Dorsolateral prefrontal cortex (tissue), 122 donors: ENCODE measurements at places on chromosomes 12 and 14. TPM values are rescaled to one million over a fixed set of nuclear protein-coding genes. Genes with fewer than 3 reads are reported as not detected.

- no peak for DNase-seq
These were observed 8.3 kb upstream of the RTL1 start for GRCh38 chr14:100911665-100912316.

DNA sequence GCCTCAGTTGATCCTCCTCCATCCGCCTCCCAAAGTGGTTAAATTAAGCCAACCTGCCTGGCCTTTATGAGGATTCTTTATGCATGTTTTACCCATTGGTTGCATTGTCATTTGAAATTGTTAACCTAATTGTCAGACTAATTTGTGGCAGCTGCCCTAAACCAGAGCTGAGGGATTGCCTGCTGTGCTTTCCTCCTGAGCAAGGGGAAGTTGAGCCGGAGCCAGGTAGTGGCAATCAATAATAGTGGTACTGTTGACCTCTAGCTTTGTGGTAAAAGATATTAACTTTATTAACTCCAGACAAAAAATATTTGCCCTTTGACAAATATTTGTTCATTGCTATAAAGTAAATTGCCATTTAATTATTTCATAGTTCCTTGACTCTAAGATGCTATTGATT lies 5.6 kb upstream of the HEBP1 start:
- no peak for DNase-seq

GRCh38 chr14:55807881-55808379 lies 227.9 kb downstream of the KTN1 start:
- no peak for DNase-seq

Gene DAO
- total RNA-seq, result not detected

- DNase-seq, result no peak
These were observed 339.5 kb downstream of the PAWR start for GRCh38 chr12:79351251-79351650.

- no peak for DNase-seq
These were observed 11.0 kb upstream of the HHIPL1 start for GRCh38 chr14:99633918-99634317.

- DNase-seq, result no peak
These were observed 33.0 kb downstream of the E2F7 start for GRCh38 chr12:77032406-77032805.

Gene ANKS1B
- 380 TPM for total RNA-seq

DNA sequence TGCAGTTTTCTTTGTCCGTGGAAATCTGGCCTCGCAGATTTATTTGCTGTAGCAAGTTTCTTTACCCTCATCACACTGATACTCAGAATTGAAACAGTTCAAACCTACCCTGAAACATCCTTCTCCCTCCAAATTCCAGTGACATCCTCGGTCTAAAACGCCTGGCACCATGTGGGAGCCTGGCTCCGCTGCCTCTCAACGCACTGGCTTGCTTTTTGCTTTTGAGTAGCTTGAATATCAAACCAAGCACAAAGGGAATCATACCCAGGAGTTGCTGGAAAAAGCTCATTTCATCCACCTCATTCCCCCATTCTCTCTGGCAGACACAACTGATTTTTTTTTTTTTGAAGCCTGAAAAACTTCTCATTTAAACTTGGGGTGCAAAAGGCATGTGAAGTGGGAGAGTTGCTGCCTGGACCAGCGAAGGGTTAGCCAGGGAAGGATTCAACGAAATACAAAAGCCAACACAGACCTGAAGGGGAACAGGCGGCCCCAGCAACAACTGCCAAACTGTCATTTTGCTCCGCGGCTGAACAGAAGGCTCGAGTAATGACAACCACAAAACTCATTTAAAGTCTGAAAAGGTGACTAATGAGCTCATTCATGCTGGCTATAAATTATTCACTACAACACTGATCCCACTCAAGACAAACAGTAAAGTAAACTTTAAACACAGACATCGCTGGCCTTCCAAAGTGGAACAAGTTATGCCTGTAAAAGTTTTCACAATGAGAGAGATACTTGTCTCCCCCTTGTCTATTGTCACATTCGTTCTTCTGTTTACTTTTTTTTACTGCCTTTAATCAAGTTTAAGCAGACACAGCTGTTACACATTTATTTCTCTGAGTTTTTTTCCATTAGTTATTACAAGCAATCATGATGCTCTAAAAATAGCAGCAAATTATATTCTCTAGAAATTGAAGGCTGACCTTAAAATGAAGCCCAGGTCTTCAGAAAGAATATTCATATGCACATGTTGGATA lies 12.5 kb upstream of the FOXN3 start:
- no peak for DNase-seq

DNA sequence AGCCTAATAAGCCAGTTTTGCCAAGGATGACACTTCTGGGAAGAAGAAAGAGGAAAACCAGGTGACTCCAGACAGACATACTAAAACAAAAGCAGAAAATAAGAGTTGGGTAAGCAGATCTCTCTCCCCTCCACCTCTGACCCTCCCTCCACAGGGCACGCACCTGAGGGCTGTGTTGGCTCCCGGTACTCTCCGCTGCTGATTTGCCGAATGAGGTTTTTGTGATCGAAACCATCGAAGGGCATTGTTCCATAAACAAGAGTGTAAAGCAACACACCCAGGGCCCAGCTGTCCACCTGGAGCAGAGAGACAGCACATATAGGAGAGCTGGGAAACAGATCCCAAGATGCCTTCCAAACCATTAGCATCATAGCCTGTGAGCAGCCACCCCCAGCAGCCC lies 68.1 kb downstream of the NUAK1 start:
- DNase-seq, result no peak

GRCh38 chr12:4270831-4271716 lies 2.5 kb upstream of the CCND2 start:
- no peak for DNase-seq

DNA sequence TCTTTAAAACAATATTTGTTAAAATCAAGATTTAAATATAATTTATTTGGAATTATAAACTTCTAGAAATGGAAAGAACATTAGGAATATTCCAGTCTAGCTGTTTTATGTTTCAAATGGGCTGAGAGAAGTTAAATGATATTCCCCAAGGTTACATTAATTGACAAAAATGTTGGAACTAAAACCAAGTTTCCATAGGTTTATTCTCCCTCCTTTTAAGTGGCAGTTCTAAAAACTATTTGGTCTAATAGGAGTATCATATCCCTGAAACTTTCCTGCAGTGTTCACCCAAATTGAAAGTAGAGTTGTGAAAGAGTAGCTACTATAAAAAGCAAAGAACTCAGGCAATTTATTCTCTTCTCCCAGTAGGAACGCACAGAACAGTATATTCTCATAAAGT lies 1185.5 kb downstream of the LRFN5 start:
- DNase-seq, result no peak

Gene KRT6B
- total RNA-seq, result not detected

DNA sequence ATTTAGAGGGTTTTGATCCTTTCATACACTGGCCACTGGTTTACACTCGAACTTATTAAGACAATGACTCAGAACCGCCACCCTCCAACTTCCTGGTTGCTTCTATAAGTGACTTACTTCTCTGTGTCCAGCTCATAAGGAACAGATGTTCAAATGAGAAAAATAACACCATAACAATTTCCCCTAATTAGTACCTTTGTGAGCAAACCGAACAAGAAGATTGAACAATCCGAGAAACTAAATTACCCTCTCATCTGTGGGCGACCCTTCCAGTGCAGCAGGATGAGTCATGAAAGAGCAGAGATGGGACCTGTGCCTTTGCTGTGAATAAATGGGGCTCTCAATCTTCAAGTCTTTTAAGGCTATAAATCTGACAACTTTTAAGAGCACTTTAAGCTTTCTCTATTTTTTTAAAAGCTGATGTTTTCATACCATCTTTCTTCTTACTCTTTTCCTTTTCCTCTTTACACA lies 146.8 kb upstream of the RASSF8 start:
- no peak for DNase-seq

DNA sequence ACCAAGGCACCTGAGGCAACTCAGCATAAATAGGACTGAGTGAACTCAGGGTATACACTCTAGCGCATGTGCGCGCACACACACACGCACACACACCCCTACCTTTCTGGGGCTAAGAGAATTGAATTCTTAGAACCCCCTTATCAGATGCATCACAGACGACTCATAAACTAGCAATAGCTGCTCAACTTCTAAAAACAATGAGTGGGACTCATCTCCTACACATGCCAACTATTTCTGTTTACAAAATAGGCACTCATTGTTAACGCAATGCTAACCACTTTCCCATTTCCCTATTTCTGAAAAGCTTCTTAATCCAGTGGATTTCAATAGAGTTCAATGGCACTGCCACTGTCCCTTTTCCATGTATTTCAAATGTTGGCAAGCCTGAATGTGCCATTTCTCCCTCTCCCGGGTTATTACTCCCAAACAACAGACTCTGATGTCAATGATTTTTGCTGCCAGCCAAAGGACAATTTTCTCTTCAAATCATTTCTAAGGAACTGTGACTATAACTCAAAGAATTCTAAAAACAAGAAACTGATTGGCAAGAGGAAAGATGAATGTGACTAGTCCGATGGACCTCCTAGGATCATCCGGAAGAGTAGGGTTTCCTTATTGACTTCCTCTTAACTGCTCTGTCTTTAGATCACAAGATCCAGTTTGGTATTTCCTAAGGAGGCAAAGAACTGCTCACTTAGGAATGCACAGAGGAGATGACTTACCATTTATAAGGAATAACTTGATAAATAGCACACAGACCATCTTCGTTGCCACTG lies 48.8 kb downstream of the SLC38A1 start:
- no peak for DNase-seq

DNA sequence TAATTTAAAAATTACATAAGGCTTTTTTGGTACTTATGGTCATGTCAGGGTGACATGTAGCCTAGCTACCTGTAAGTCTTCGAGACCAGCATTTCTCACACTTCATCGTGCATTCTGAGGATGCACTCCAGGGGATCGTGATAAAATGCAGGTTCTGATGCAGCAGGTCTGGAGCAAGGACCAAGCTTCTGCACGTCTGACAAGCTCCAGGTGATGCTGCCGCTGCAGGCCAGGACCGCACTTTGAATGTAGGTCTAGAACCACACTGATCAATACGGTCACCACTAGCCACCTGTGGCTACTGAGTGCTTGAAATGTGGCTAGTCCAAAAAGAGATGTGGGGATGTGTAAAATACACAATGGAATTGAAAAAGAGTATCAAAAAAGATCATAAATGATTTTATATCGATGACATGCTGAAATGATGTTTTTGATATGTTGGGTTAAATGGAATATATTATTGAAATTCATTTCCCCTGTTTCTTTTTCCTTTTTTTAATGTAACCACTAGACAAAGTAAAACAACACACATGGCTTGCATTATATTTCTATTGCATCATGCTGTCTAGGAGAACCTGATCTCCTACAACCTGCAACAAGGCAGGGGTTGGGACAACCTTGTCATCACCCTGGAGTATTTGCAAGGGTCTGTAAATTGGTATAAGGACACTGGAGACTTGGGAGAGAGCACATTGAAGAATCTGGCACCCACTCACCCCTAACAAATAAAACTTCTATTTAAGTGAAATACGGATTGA lies 142.4 kb downstream of the DPF3 start:
- DNase-seq, result no peak

DNA sequence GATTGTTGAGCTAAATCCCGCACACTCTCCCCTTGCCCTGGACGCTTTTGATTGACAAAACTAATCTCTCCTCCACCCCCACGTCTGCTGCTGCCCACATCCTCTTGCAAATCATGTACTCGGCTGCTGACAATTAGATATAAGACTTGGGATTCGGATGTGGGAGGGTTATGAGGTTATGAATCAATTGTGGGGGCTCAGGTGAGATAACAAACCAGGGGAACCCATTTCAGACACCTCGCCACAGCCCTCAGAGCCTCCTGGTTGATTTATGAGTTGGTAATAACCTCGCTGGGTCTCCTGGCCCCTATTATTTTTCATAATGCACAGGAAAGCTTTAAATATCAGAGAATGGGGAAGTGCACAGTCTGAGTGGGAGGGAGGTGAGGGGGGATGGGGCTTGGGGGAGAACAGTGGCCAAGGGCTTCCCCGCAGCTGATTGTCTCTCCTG lies 449.9 kb downstream of the DPF3 start:
- no peak for DNase-seq

DNA sequence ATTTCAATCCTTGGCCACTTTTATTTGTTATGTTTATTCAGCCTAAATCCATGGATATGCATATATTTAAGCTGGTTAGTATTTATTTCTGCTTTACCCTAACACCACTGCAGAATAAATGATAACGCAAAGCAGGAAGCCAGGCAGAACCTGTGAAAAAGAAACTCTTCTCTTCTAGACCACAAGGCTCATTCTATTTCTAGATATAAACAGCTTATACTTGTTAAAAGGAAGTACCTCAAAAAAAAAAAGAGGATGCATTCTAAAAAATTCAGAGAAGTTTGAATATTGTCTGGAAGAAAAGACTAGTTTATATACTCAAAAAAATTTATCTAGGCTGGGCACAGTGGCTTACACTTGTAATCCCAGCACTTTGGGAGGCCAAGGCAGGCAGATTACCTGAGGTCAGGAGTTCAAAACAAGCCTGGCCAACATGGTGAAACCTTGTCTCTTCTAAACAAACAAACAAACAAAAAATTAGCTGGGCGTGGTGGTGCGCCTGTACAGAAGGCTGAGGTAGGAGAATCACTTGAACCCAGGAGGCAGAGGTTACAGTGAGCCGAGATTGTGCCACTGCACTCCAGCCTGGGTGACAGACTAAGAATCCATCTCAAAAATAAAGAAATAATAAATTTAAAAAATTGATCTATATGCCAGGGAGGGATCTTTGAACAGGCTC lies 55.8 kb downstream of the GALNT4 start:
- DNase-seq, result no peak

GRCh38 chr14:43175896-43176295 lies 1331.2 kb downstream of the FSCB start:
- DNase-seq, result no peak

GRCh38 chr14:60665177-60665550 lies 15.9 kb upstream of the SIX1 start:
- no peak for DNase-seq

Gene KCNH3
- 101 TPM for total RNA-seq

Gene RIN3
- 12.7 TPM for total RNA-seq

Gene PYGL
- 16.8 TPM for total RNA-seq

DNA sequence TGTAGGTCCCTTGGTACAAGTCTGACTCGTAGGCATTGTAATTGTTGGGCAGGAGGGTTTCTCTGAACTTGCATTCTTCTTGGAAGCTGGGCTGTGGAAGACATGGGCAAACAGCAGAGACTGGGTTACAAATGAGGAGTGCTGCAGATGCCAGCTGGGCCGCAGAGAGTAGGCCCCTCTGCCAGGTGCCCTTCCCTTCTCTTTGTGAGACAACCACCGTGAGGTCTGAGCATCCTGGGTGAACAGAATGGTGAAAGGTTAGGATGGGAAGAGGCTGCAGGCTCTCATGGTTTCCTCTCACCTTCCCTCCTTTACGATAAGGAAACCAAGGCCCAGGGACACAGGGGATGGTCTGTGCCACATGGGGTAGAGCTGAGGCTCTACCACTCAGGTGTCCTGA lies 11.3 kb downstream of the FGF6 start:
- no peak for DNase-seq

Gene FLRT2
- total RNA-seq, result 179 TPM

- no peak for DNase-seq
These were observed 746.5 kb upstream of the FOXG1 start for GRCh38 chr14:28020112-28020511.

GRCh38 chr12:3003357-3003992 lies 44.3 kb downstream of the TEAD4 start:
- no peak for DNase-seq

GRCh38 chr14:32756775-32757174 lies 181.9 kb upstream of the NPAS3 start:
- no peak for DNase-seq

Gene NOVA1
- 107 TPM for total RNA-seq

- peak; percentile 52 for DNase-seq
These were observed 900 bp downstream of the C2CD5 start for GRCh38 chr12:22543246-22544037.

Gene KLRD1
- 1.4 TPM for total RNA-seq

Gene PLEK2
- not detected for total RNA-seq
